ENCODE measurements at places on chromosomes 12 and 14.
A peak's percentile ranks its signal among the peaks of the same experiment; 100 is the strongest.

GRCh38 chr12:48818831-48819590, 715 bp downstream of the CACNB3 start:
- H3K4me3 ChIP-seq, result peak overlapping the region; percentile 94
- H3K4me1 ChIP-seq, result peaks cover 26% of the 10 kb centered on the region
- DNase-seq, result no peak
- H3K27ac ChIP-seq, result peak overlapping the region; percentile 60

- H3K27me3 ChIP-seq, result no peaks in the 10 kb centered on the region
- H3K36me3 ChIP-seq, result peaks cover 7% of the 10 kb centered on the region
- H3K4me1 ChIP-seq, result peaks cover 17% of the 10 kb centered on the region
- H3K4me3 ChIP-seq, result no peak overlapping the region
- H3K27ac ChIP-seq, result peak overlapping the region; percentile 41
These were observed 183.6 kb downstream of the CRADD start for GRCh38 chr12:93860668-93861373.

DNA sequence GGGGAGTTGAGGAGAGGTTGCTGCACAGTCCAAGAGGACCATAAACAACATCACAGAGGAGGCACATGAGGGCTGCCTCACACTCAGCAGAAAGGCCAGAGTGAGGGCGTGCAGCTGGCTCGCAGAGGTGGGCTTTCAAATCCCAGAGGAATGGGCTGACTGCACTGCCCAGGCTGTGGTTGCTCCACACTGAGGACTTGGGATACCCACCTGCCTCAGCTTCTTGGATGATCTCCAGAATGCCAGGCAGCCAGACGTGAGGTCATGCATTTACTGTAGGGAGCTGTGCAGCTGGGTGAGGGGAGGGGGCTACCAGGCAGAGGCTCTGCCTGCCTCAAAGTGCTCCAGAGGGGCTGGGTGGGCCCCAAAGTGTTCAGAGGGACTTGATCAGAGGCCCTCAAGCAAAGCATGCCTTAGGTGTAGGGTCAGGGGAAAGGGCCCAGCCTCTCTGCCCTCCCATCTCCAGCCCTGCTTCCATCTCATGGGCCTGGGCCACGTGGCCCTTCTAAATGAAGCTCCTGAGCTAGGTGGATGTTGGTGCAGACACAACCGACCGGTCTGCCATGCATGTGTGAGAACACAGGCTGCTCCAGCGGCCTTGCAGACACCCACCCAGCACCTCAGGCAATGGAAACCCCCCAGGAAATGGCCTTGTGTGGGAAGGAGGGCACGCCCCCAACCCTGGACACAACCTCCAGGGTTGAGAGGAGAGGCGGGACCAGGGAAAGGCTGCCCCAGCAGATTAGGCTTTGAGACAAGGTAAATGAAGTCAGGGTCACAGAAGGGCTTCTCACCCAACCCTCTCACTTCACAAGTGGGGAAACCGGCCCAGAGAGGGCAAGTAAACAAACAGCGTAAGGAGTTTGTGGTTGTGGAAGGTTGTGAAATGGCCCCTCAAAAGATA, 90.8 kb downstream of the NTF3 start:
- no peak overlapping the region for H3K27ac ChIP-seq
- peaks cover 3% of the 10 kb centered on the region for H3K27me3 ChIP-seq
- DNase-seq, result no peak
- H3K4me1 ChIP-seq, result no peaks in the 10 kb centered on the region
- no peak overlapping the region for H3K4me3 ChIP-seq
- no peaks in the 10 kb centered on the region for H3K36me3 ChIP-seq

GRCh38 chr14:32102152-32102787, 25.2 kb downstream of the ARHGAP5 start:
- DNase-seq, result peak; percentile 70
- H3K4me3 ChIP-seq, result peak overlapping the region; percentile 42
- H3K27me3 ChIP-seq, result no peaks in the 10 kb centered on the region
- peaks cover 20% of the 10 kb centered on the region for H3K4me1 ChIP-seq
- peak overlapping the region; percentile 73 for H3K27ac ChIP-seq
- H3K36me3 ChIP-seq, result peaks cover 12% of the 10 kb centered on the region

- H3K4me1 ChIP-seq, result peaks cover 4% of the 10 kb centered on the region
- H3K27ac ChIP-seq, result no peak overlapping the region
- no peaks in the 10 kb centered on the region for H3K36me3 ChIP-seq
- H3K27me3 ChIP-seq, result peaks cover 13% of the 10 kb centered on the region
- no peak for DNase-seq
- no peak overlapping the region for H3K4me3 ChIP-seq
These were observed 224.9 kb downstream of the APAF1 start for GRCh38 chr12:98869886-98870503.

- no peak overlapping the region for H3K4me3 ChIP-seq
- no peak overlapping the region for H3K27ac ChIP-seq
- peaks cover 2% of the 10 kb centered on the region for H3K27me3 ChIP-seq
- no peaks in the 10 kb centered on the region for H3K4me1 ChIP-seq
These were observed 61.5 kb upstream of the RASSF8 start for GRCh38 chr12:25896981-25897380.

DNA sequence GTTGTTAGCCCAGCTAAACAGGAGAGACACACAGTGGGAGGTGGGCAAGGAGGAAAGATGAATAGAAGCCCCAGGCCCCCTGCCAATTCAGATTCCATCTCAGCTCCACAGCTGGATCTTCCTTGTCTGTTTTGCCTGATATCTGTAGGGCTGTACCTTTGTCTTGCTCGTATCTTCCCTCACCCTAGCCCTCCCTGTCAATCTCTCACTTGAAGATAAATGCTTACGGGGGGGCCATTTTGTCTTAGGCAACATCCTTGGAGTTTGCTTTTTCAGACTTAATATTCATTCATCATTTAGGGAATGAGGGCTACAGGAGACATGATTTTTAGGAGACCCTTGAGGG, 2.4 kb downstream of the KIF5A start:
- H3K27ac ChIP-seq, result no peak overlapping the region
- DNase-seq, result no peak
- peaks cover 25% of the 10 kb centered on the region for H3K4me1 ChIP-seq

- H3K27ac ChIP-seq, result no peak within 1 kb of the TSS
- no peaks in the 10 kb centered on the region for H3K36me3 ChIP-seq
- no peaks in the 10 kb centered on the region for H3K4me1 ChIP-seq
These were observed at the start of gene CMTM5 for GRCh38 chr14:23376482-23377197. Gene CMTM5, plus strand, starts transcription at chr14:23377046. Its CDS starts 206 bp downstream, at chr14:23377252.

DNA sequence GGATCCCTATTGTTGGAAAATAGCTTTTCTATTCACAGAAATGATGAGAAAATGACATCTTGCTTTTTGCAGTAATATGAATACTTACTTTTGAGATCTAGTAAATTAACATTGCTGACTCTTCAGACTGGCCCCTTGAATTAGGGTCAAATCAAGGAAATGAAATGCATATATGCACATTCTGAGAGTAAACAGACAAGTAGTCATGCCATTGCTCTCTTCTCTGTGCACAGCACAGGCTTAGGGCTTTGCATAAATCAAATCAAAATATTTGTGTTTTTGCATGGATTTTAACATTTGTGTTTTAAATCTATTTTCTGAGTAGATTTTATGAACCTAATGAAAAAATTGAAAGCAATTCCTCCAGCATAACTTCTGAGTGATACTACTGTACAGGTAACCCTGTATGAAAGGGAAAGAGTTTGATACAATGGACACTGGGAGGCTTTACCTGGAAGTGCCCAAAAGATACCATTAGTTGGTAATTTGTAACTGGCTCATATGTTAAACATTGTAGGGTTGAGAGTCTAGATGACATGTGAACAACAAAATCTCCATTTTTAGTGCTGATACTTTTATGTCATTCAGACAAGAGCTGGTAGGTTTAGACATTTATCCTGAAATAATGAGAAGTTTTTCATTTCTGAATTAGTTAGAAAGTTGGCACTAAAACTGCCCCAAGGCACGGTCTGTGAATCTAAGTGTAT, 280.2 kb upstream of the FBXO33 start:
- no peak overlapping the region for H3K27ac ChIP-seq
- no peak for DNase-seq
- no peaks in the 10 kb centered on the region for H3K4me1 ChIP-seq
- no peaks in the 10 kb centered on the region for H3K36me3 ChIP-seq

GRCh38 chr12:78009031-78009430, 178.3 kb downstream of the NAV3 start:
- no peaks in the 10 kb centered on the region for H3K36me3 ChIP-seq
- H3K4me3 ChIP-seq, result no peak overlapping the region
- H3K27me3 ChIP-seq, result no peaks in the 10 kb centered on the region
- DNase-seq, result no peak
- H3K4me1 ChIP-seq, result no peaks in the 10 kb centered on the region

GRCh38 chr12:57549909-57550640, at the start of gene KIF5A:
Gene KIF5A, plus strand, starts transcription at chr12:57550044. Its CDS starts 228 bp downstream, at chr12:57550272.
- no peak within 1 kb of the TSS for H3K27ac ChIP-seq
- peaks cover 25% of the 10 kb centered on the region for H3K27me3 ChIP-seq
- H3K4me3 ChIP-seq, result peak within 1 kb of the TSS; percentile 81

DNA sequence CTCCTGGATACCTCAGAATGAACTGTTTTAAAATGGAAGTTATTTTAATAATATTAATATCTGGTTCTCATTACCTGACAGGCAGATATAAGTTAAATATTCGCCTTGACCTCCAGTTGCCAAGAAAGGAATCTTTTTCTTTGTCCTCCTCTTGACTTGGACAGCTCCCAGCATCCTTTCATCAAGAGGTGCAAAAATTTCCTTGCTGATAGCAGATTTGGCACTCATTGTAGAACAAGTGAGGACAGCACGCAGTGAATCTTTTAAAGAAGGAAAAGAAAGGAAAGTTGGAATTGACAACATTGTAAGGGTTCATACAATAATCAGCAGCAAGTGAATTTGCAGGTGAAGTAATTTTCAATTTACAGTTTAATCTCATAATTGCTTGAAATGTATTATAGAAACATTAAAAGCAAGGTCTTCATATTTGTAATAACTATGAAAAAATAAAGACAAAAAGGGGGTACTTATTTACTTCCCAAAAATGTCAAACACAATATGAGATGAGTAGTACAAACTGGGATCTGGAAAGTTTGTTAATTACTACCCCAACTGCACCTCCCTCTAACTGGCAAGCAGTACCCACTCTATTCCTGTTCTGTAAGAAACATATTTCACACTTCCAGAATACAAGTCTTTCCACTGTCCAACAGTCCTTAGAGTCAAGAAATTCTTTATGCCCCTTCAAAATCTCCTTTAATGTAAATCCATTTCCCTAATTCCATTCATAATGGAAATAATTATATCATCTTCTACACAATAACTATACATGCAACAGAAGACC, 75.2 kb downstream of the STXBP6 start:
- H3K27ac ChIP-seq, result no peak overlapping the region
- H3K36me3 ChIP-seq, result no peaks in the 10 kb centered on the region
- H3K27me3 ChIP-seq, result peaks cover 2% of the 10 kb centered on the region
- DNase-seq, result no peak
- no peaks in the 10 kb centered on the region for H3K4me1 ChIP-seq

GRCh38 chr12:76417116-76417515, 68.9 kb upstream of the BBS10 start:
- H3K4me1 ChIP-seq, result peaks cover 9% of the 10 kb centered on the region
- no peak overlapping the region for H3K27ac ChIP-seq
- H3K27me3 ChIP-seq, result no peaks in the 10 kb centered on the region
- H3K4me3 ChIP-seq, result no peak overlapping the region
- no peak for DNase-seq

DNA sequence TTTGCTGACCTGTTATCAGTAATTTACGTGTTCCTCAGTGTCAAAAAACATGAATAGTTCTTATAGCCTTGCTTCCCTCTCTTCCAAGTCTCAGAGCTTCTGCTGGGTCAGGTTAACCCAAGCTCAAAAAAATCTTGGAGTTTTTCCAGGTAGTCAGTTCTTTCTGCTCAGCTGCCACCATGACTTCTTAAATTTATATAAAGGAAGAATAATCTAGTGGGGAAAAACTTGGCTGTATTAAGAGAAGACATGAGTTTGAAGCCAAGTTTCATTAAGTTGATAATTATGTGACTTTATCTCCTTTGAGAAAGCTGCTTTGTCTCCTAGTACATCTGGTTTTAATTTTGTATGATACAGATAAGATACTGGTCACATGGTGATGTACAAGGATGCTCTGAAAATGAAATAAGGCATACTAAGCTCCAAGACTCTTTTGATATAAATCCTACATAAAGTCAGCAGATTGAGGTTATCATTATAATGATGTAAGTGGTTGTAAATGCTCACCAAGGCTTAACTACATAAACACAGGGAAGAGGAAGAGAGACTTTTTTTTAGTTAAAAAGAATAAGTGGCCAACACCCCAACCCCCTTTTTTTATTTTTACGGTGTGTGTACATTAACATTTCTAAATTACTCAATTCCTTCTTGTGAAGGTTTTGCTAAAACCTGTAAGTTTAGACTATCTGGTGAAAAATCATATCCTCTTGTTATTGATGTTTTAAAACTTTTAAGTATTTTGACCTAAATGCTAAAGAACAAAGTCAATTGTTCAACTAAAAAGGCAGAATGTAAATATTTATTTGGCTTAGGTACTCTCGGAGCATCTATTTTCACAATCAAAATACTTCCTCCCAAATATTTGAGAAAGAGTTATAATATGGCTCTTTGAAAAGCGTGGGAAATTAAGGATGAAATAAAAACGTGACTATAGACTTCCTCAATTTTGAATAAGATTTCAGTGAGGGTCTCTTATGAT, 84.1 kb upstream of the SLC38A2 start:
- H3K27ac ChIP-seq, result peak overlapping the region; percentile 73
- H3K4me1 ChIP-seq, result peaks cover 66% of the 10 kb centered on the region
- peak; percentile 12 for DNase-seq

GRCh38 chr12:63782466-63782865, 2.8 kb downstream of the RXYLT1 start:
- no peak overlapping the region for H3K4me3 ChIP-seq
- no peaks in the 10 kb centered on the region for H3K27me3 ChIP-seq
- H3K27ac ChIP-seq, result no peak overlapping the region
- H3K4me1 ChIP-seq, result peaks cover 21% of the 10 kb centered on the region
- H3K36me3 ChIP-seq, result peaks cover 48% of the 10 kb centered on the region
- peak; percentile 51 for DNase-seq

DNA sequence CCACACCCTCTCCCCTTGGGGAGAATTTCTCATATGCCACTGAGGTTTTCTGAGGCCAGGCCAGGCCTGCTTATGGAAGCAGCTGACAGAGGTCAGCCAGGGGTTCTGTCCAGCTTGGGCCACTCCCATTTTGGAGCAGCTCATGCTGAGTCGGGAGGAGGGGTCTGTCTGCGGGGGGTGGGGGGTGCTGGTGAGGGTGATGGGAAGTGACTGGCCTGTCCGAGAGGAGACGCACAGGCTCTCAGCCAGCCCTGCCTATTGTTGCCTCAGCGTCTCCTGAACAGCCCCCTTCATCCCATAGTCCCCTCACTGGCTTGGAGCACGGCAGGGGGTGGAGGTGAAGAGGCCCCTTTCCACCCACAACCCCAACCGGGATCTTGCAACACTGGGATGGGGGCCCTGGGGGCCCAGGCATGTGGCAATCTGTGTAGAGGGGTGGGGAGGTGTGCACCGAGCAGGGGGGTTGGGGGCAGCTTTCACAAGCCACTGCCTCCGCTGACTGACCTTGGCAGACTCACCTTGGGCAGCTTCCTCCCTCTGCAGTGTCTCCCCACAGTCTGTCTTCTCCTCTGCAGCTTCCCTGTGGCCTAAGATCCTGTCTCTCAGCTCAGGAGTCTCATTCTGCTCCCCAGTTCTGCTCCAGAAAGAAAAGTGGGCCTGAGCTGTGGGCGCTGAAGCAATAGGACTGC, 5.5 kb downstream of the CEBPE start:
- no peak overlapping the region for H3K27ac ChIP-seq
- no peaks in the 10 kb centered on the region for H3K36me3 ChIP-seq
- H3K4me3 ChIP-seq, result no peak overlapping the region
- DNase-seq, result no peak
- H3K27me3 ChIP-seq, result peaks cover 5% of the 10 kb centered on the region
